Activated T-helper 1 cell treated with anti-CD3 and anti-CD28 coated beads, Interleukin-12 subunit alpha, Interleukin-12 subunit beta, Interleukin-2, Interleukin-4 antibody, amounts not matched to agents 30 ng/mL and 10 ng/mL and 1 ng/mL, durations not matched to agents 14 hours and 24 hours and 36 hours (primary cell): ENCODE measurements at places on chromosomes 3 and 15. TPM values are rescaled to one million over a fixed set of nuclear protein-coding genes. Genes with fewer than 3 reads are reported as not detected.
A peak's percentile ranks its signal among the peaks of the same experiment; 100 is the strongest.

GRCh38 chr3:62922326-62922725 lies 47.1 kb upstream of the CADPS start:
- no peak overlapping the region for H3K27ac ChIP-seq
- no peak for DNase-seq
- H3K4me3 ChIP-seq, result no peak overlapping the region
- no peaks in the 10 kb centered on the region for H3K4me1 ChIP-seq
- H3K36me3 ChIP-seq, result no peaks in the 10 kb centered on the region

- H3K4me1 ChIP-seq, result peaks cover 64% of the 10 kb centered on the region
- peaks cover 36% of the 10 kb centered on the region for H3K36me3 ChIP-seq
- no peak overlapping the region for H3K27ac ChIP-seq
- no peaks in the 10 kb centered on the region for H3K27me3 ChIP-seq
- H3K4me3 ChIP-seq, result no peak overlapping the region
- no peak for DNase-seq
Observed at GRCh38 chr3:187014417-187014864, 84.1 kb downstream of the ST6GAL1 start.

- peaks cover 50% of the 10 kb centered on the region for H3K36me3 ChIP-seq
- H3K4me1 ChIP-seq, result peaks cover 33% of the 10 kb centered on the region
- no peak for DNase-seq
- H3K4me3 ChIP-seq, result no peak overlapping the region
- H3K27ac ChIP-seq, result peak overlapping the region; percentile 21
- no peaks in the 10 kb centered on the region for H3K27me3 ChIP-seq
Observed at GRCh38 chr3:47083786-47084185, 80.1 kb downstream of the SETD2 start.

DNA sequence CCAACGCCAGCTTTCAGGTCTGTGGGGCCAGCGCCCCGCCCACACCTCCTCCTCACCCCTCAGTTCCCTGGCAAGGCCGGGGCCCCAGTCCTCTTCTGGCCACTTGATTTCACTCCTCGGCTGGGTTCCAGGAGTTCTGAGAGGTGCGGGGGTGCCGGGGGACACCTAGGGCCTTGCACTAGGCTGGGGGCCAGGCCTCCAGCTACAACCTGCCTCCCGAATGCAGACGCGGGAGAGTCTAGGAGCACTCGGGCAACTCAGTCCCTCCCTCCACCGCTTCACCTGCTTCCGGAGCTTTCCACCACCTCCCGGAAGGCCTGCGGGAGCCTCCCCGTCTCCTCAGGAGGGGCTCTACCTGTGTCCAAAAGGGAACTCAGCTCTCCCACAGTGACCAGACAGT lies 35.6 kb downstream of the TNK2 start:
- no peak overlapping the region for H3K27ac ChIP-seq
- H3K4me3 ChIP-seq, result no peak overlapping the region
- H3K4me1 ChIP-seq, result no peaks in the 10 kb centered on the region
- H3K36me3 ChIP-seq, result peaks cover 8% of the 10 kb centered on the region
- DNase-seq, result no peak

DNA sequence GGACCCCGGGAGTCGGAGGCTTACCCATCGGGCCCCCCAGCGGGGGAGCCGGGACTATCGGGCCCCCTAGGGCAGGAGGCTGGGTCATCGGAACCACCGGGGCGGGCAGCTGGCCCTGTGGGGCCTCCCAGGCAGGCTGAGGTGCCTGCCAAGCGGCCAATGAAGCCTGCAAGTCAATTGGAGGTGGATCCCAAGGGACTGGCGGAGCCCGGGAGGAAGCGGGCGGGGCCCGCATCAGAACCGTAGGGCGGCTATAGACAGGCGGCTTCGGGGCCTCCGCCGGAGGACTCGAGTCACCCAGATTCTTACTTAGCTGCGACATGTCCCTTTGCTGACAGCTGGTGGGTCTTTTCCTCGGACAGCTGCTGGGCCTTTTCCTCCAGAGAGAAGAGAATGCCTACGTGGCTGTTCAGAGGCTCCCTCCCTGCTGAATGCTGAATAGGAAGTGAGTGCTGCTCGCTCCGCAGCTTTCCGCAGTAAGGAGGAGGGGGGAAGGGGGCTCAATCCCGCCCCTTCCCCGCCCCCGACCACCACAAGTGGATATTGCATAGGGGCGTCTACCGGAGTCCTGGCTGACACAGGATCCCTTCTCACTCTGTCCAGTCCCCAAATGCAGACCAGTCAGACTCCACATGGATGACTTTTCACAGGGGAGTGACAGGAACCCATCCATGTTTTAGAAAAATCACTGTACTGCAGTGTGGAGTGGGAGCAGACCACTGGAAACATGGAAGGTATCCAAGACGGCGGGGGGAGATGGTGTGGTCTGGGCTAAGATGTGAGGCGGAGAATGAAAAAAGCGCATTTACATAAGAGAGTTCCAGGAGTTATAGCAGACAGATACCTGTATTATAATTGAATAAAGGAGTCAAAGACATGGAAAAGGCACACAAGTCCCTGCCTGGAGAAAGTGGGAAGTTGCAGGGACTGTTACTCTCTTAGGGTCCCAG lies at the start of gene MAGEL2:
Gene MAGEL2 (minus strand): TSS at position 447 of the 950 bp plus-strand sequence. CDS start 125 bp downstream, at position 322.
- no peak within 1 kb of the TSS for H3K27ac ChIP-seq
- H3K36me3 ChIP-seq, result no peaks in the 10 kb centered on the region
- no peaks in the 10 kb centered on the region for H3K4me1 ChIP-seq
- no peak within 1 kb of the TSS for H3K4me3 ChIP-seq
- H3K27me3 ChIP-seq, result peaks cover 5% of the 10 kb centered on the region
- no peak for DNase-seq

SEMA3B gene
- 0.49 and 1.0 TPM in 2 replicates for total RNA-seq

STAB1 gene
- total RNA-seq, result 0.05 and 0.16 TPM in 2 replicates

KIF15 gene
- 23.2 and 25.5 TPM in 2 replicates for total RNA-seq
